Cardiac muscle cell (in vitro differentiated cells and primary cell): ENCODE measurements at places on chromosomes 12 and 14. TPM values are rescaled to one million over a fixed set of nuclear protein-coding genes. Genes with fewer than 3 reads are reported as not detected.

DNA sequence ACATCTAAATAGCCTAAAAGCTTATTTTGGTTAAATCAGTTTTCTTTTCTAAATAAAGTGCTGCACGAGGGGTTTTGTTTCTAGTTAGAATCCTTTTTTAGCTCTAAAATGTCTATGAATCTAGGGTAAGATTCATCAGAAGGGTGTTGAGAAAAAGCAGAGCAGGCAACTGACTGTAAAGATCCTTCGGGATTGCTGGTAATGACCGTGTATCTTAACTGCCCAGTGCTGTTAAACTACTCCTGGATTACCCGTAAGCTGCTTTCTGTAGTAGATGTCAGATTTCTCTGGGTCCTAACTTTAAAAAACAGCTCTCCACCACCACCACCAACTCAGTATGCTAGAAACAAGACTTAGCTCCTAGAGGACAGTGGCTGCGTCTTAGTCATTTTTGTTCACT lies 39.2 kb downstream of the DACT1 start:
- H3K27me3 ChIP-seq: no peaks in the 10 kb centered on the region
- no peak for DNase-seq
- no peak overlapping the region for H3K4me3 ChIP-seq
- H3K4me1 ChIP-seq: peaks cover 23% of the 10 kb centered on the region
- no peak overlapping the region for H3K27ac ChIP-seq

- no peak for DNase-seq
- H3K4me1 ChIP-seq: peaks cover 25% of the 10 kb centered on the region
- H3K27ac ChIP-seq: no peak overlapping the region
- no peak overlapping the region for H3K4me3 ChIP-seq
- H3K27me3 ChIP-seq: no peaks in the 10 kb centered on the region
- no peaks in the 10 kb centered on the region for H3K36me3 ChIP-seq
These were observed 58.1 kb downstream of the TBX5 start for GRCh38 chr12:114347861-114348260.

GRCh38 chr12:82765971-82766705 lies 79.4 kb downstream of the TMTC2 start:
- peak overlapping the region; percentile 48 for H3K27ac ChIP-seq
- DNase-seq: peak; percentile 58
- no peak overlapping the region for H3K4me3 ChIP-seq
- H3K4me1 ChIP-seq: peaks cover 4% of the 10 kb centered on the region
- H3K27me3 ChIP-seq: no peaks in the 10 kb centered on the region

- no peak for DNase-seq
- no peak overlapping the region for H3K27ac ChIP-seq
- no peak overlapping the region for H3K4me3 ChIP-seq
- H3K4me1 ChIP-seq: no peaks in the 10 kb centered on the region
These were observed 211.8 kb downstream of the PPM1H start for GRCh38 chr12:62722971-62723680.

DNA sequence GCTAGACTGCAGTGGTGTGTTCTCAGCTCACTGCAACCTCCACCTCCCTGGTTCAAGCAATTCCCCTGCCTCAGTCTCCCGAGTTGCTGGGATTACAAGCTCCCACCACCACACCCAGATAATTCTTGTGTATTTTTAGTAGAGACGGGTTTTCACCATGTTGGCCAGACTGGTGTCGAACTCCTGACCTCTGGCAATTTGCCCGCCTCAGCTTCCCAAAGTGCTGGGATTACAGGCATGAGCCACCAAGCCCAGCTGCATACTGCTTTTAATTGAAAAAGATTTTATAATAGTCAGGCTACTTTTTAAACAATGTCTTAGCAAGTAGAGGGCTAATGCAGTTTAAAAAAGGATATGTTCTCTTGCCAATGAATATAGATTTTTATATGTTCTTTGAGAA lies 668.9 kb downstream of the SLC6A15 start:
- no peak overlapping the region for H3K27ac ChIP-seq
- H3K36me3 ChIP-seq: no peaks in the 10 kb centered on the region
- H3K4me1 ChIP-seq: no peaks in the 10 kb centered on the region
- DNase-seq: no peak

DNA sequence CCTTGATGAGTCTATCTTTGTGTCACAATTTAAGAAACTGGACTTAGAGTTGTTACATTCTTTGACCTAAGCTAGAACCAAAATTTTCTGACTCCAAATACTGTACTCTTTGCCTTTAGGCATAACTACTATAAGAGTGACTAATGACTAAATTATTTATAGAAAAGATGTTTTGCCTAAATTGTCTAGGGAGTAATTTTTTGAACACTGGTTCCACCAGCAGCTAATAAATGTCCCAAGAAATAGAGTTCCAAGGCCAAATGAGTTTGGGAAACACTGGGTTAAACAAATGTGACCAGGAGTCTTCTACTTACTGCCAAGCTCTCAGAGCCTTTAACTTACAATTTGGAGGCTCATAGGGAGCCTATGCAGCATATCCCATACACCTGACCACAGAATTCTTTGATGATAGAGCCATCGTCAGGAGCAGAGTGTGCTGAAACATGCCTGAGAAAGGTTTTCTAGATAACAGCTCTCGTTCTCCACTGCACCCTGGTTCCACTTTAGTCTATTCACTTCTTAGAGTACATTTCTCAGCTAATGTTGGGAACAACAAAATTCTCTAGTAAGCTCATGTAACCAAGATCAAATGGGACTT lies 215.9 kb upstream of the HMGA2 start:
- no peak overlapping the region for H3K4me3 ChIP-seq
- H3K27ac ChIP-seq: peak overlapping the region; percentile 9
- no peaks in the 10 kb centered on the region for H3K36me3 ChIP-seq
- peaks cover 29% of the 10 kb centered on the region for H3K4me1 ChIP-seq

The STXBP6 gene
- total RNA-seq: 3.2 and 6.4 TPM in 2 replicates

- no peak for DNase-seq
- H3K27me3 ChIP-seq: peaks cover 4% of the 10 kb centered on the region
- H3K36me3 ChIP-seq: no peaks in the 10 kb centered on the region
- H3K4me3 ChIP-seq: no peak overlapping the region
- H3K4me1 ChIP-seq: peaks cover 31% of the 10 kb centered on the region
- no peak overlapping the region for H3K27ac ChIP-seq
These were observed 6.9 kb upstream of the ABHD12B start for GRCh38 chr14:50864946-50865345.

DNA sequence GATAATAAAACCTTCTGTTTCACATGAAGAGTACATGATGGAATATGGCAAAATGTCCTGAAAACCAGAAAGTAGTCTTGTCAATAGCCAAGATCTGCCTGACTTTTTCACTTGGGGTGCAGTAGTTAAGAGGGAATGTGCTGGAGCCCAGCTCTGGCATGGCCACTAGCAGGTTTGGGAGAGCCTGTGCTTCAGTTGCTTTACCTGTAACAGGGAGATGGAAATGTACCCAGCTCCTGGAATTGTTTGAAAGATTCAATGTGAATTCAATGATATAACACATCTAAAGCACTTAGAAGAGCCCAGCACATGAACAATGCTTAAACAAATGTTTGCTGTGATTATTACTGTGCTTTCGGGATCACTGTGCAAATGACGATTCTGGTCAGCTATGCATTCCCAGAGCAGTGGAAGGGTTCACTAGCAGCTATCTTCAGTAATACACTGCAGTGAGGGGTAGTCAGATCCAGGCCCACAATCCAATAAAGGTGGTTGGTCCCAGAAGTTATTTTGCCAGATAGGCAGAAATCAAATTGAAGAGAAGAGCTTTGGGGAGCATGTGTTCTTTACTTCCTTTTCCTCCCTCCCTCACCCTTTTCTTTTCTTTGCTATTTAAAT lies 224.9 kb downstream of the APAF1 start:
- no peak overlapping the region for H3K4me3 ChIP-seq
- no peak for DNase-seq
- H3K27ac ChIP-seq: no peak overlapping the region
- no peaks in the 10 kb centered on the region for H3K36me3 ChIP-seq

The UBE3B gene
- 44.3 and 73.5 TPM in 2 replicates for total RNA-seq

The GTF2A1 gene
- 17.5 and 26.8 TPM in 2 replicates for total RNA-seq

The B4GALNT1 gene
- 0.32 TPM in 1 of 2 replicates, not detected in the other for total RNA-seq

The VWF gene
- total RNA-seq: 0.03 and 0.14 TPM in 2 replicates

- no peaks in the 10 kb centered on the region for H3K27me3 ChIP-seq
- H3K36me3 ChIP-seq: no peaks in the 10 kb centered on the region
- no peaks in the 10 kb centered on the region for H3K4me1 ChIP-seq
- peak; percentile 85 for DNase-seq
- H3K27ac ChIP-seq: no peak overlapping the region
- H3K4me3 ChIP-seq: no peak overlapping the region
These were observed 14.2 kb downstream of the ELK3 start for GRCh38 chr12:96208346-96208745.

DNA sequence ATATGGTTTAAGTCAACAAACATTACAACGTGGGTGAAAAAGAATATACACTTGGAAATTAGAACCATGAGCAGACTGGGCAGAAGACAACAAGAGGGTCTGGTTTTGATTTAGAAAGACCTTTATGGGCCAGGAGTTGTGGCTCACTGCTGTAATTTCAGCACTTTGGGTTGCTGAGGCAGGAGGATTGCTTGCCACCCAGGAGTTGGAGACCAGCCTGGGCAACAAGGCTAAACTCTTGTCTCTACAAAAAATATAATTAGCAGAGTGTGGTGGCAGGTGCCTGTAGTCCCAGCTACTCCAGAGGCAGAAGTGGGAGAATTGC lies 2.7 kb upstream of the NFKBIA start:
- H3K4me3 ChIP-seq: no peak overlapping the region
- H3K27ac ChIP-seq: peak overlapping the region; percentile 52
- H3K36me3 ChIP-seq: peaks cover 11% of the 10 kb centered on the region
- peaks cover 26% of the 10 kb centered on the region for H3K4me1 ChIP-seq
- DNase-seq: no peak
- H3K27me3 ChIP-seq: no peaks in the 10 kb centered on the region

The TDG gene
- total RNA-seq: 31.7 and 47.8 TPM in 2 replicates

DNA sequence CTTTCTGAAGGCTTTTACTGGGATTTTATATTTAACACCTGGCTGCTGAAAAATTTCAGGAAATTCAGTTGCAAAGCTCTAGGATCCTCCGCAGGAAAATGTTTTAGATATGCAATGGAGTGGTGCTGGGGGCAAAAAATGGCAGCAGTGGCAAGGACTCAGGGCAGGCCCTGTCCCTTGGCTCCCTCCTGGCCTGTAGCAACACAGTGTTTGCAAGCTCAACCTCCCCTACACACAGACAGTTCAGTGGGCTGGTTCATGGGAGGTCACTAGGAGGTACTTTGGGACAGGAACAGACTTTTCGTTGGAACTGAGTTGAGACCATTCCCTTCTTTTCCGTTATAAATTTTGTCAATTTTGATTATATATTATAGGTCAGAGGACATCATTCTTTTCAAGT lies 270.4 kb downstream of the ADAMTS20 start:
- no peaks in the 10 kb centered on the region for H3K36me3 ChIP-seq
- peaks cover 17% of the 10 kb centered on the region for H3K4me1 ChIP-seq

The CLEC14A gene
- total RNA-seq: 0.18 and 0.42 TPM in 2 replicates

DNA sequence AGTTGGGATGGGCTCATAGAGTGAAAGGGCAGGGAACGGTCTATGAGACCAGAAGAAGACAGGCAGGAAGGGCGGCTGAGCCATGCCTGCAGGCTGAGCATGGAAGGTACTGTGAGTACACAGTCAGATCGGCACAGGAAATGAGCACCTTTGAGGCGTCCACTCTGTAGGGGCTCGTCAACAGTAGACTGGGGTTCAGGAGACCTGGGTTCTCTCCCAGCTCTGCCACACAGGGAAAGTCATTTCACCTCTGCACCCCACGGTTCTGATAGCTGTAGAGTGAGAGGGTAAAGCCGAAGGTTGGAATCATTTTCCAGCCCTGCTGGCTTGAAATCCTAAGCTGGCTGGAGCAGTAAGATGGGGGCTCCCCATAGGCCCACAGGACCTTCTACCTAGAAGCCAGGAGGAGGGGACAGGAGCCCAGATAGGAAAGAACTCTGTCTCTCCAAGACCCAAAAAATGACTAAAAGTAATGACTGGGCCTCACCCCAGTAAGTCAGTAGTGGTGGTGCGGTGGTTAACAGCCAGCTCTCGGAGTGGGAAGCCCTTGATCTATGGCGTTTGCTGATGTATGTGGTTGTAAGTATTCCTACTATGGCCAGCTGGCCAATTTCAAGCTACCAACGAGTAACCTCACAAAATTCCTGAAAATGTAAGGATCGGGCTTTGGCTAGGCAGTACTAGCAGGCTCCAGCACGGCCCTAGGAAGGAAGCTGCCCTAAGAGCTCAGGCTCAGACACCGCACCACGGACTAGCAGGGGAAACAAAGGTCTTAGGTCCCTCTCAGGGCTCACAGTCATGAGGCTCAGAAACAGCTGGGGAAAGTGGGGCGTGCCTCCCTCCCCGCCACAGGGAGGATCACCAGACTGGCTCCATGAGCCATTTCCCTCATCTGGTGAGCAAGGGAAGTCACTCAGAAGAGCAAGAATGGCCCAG lies 10.3 kb upstream of the CD27 start:
- H3K27me3 ChIP-seq: no peaks in the 10 kb centered on the region
- DNase-seq: no peak
- no peak overlapping the region for H3K4me3 ChIP-seq
- no peaks in the 10 kb centered on the region for H3K4me1 ChIP-seq

DNA sequence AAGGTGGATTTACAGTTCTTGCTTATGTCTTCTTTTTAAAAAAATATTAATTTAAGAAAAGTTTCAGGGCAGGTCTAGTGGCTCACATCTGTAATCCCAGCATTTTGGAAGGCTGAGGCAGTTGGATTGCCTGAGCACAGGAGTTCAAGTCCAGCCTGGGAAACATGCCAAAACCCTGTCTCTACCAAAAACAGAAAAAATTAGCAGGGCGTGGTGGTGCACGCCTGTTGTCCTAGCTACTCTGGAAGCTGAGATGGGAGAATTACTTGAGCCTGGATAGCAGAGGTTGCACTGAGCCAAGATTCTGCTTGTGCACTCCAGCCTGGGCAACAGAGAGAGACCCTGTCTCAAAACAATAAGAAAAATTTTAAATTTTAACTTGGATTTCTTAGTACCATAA lies 5.4 kb upstream of the TAS2R46 start:
- no peaks in the 10 kb centered on the region for H3K36me3 ChIP-seq
- H3K27ac ChIP-seq: no peak overlapping the region
- no peaks in the 10 kb centered on the region for H3K4me1 ChIP-seq
- H3K27me3 ChIP-seq: no peaks in the 10 kb centered on the region

The TPPP2 gene
- 0.92 TPM in 1 of 2 replicates, not detected in the other for total RNA-seq

GRCh38 chr12:30169839-30170591 lies 386.3 kb upstream of the TMTC1 start:
- H3K27me3 ChIP-seq: peaks cover 61% of the 10 kb centered on the region
- DNase-seq: no peak
- H3K4me3 ChIP-seq: peak overlapping the region; percentile 2
- no peak overlapping the region for H3K27ac ChIP-seq
- H3K36me3 ChIP-seq: no peaks in the 10 kb centered on the region

DNA sequence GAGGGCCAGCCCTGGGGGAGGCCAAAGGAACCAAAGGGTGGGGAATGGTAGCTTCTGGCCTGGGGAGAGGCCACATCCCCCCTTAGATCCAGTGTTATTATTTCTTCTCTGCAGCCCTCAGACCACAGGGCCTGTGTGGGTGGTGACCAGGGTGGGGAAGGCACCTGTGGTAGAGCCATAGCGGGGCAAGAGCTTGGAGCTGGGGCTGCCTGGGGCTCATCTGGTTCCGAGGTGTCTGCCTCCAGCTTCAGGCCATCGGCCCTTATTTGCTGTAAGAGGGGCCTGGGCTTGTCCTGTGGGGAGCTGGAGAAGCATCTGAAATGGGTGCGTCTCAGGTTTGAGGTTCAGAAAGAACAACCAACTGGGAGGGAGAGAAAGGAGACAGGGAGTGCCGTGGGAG lies 2.1 kb upstream of the B3GNT4 start:
- H3K27me3 ChIP-seq: peaks cover 42% of the 10 kb centered on the region
- no peak for DNase-seq
- no peak overlapping the region for H3K27ac ChIP-seq
- H3K36me3 ChIP-seq: no peaks in the 10 kb centered on the region
- no peak overlapping the region for H3K4me3 ChIP-seq
- no peaks in the 10 kb centered on the region for H3K4me1 ChIP-seq
